ENCODE measurements at places on chromosomes 6 and 20.

GRCh38 chr20:40335901-40336351 lies 353.1 kb downstream of the MAFB start:
- DNase-seq, result no peak

DNA sequence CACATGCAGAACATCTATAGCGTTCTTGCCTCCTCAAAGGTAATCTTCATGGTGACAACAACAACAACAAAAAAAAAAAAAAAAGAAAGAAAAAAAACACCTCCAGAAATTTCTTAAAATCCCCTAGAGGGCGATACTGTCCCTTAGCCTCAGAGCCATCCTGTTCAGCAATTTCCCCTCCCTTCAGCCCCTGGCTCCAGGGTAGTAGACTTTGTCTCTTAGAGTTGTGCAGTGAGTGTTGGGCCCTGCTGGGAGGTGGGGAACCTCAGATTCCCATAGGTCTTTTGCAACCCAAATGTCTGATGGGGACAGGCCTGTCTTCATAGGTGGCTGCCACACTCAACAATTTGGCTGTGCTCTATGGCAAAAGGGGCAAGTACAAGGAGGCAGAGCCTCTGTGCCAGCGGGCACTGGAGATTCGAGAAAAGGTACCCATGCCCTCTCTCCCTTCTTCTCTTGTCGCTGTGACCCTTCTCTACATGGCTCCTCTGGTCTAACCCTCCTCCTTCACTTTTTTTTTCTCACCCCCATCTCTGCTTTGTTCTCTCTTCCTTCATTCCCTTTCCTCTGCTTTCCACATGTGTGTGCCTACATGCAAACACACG lies 6.0 kb upstream of the PTK7 start:
- DNase-seq, result no peak

DNA sequence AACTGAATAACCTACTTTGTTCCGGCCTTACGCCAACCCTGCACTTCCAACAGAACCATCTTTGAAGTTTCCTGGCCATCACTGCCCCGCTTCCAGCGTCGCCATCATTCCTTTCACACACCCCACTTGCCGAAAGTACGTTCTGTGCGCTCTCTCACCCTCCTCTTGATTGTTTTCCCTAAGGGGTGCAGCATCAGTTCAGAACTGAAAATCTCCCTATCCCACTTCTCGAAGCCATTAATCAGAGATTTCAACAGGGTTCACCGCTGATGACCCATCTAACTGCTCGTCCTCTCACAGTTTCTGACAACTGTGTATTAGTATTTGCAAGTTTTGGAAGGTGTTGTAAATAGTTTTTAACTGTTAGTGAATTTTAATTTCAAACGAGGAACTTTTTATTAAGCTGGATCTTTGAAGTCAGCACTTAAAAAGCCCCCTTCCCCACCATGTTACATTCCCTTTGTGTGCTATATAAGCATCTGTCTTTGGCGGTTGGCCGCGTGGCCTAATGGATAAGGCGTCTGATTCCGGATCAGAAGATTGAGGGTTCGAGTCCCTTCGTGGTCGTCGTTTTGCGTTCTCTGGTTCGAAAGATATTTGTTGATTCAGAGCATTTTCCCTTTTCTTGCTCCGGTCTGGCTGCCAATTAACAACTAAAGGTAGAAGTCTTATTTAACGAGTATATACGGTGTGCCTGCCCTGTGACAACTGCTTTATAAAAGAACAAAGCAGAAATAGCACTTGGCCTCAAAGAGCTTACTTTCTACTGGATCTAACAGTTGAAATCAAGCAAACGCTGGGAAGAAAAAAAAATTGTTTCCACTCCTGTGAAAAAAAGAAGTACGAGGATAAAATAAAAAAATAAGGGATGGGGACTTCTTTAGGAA lies 42.6 kb downstream of the TRIM27 start:
- DNase-seq, result peak; percentile 86

DNA sequence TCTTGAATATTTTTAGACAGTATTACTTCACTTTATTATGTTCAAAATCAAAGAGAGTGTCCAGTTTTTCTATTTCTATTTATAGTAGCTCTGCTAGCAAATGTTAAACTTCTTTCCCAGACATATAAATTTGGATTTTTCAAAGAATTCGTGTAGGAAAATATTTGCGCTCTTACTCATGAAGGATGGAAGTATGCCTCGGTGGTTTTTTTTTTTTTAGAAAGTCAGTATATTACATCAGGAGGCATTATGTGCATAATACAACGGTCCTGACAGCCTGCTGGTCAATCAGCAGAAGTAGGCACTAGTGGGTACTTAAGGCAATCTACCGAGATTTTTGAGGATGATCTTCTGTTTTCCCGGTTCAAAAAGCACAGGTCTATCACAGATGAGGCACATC lies 249.3 kb downstream of the TBX18 start:
- DNase-seq, result no peak

DNA sequence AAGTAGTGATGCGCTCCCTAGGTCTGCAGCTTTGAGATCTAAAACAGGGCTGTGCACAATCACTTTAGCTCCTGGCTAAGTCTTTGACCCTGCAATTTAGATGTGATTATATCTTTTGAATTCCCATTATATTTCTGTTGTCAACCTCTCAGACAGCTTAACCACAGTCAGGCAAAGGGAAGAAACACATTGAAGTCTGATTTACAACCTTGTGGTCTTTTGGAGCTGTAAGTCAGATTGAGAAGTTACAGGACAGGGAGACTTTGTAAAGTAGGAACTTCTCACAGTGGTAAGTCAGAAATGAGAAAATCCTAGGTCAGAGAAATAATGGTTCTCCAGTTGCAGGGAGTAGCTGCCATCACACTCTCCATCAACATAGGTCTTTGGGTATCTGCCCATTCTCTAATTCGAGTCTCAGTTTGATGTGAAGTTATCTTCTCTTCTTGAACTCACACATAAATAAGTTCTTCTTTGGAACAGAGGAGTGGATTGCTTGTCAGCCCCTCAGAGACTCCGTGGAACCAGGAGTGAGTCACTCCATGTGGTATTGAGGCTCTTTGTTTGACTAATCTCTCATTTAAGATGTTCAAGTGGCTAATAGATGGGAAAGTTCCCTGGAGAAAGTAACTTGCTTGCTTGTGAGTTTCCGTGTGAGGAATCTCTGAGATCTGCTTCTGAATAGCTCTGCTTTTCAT lies 35.0 kb upstream of the SGK1 start:
- DNase-seq, result no peak

DNA sequence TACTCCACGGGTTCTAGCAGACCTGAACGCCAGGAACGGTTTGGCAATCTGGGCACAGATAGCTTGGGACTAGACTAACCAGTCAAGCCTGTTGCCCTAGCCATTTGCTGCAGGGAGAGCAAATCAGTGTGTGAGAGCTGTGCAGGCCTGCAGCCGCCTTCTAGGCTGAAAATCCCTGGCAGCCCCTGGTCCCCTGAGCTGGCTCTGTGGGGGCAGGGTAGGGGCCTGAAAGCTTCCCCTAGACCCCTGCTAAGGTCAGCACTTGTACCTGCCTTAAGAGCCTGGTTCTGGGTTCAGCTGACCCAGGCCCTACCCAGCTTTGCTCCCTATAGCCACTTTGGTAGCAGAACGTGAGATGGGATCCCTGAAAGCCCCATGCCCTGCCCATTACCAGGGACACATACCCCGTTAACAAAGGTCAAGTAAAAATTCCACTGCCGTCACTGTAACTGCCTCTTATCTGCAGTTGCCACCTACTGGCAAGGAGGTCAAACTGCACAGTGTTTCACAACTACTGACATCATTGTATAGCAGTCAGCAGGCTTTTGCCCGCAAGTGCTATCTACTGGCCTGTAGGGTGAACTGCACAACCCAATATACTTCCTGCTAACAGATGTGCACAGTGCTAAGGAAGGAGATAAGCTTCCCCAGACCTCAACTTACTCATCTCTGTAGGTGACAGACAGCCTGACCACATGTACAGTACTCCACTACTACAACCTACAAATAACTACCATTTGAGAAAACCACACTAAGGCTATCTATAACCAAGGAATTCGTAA lies 95.1 kb upstream of the OLIG3 start:
- DNase-seq, result no peak

DNA sequence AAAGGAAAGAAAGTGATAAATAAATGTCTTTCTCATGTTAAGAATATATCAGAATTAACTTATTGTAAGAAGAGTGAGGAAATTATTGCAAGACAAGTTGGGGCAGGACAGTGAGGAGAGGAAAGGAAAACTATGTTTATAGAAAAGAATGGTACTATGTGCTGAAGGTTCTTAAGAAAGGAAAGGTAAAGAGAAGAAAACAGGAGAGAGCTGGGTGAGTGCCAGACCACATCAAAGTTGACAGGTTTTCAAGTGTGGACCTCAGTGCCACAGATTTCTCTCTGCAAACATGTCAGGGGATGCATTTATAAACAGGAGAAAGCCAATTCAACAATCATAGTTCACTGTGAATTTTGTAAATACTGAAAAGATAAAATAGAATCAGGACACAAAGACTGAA lies 439.2 kb downstream of the PKHD1 start:
- no peak for DNase-seq

- no peak for DNase-seq
Observed at GRCh38 chr6:89604653-89605052, 33.9 kb downstream of the LYRM2 start.

- DNase-seq, result no peak
Observed at GRCh38 chr20:18427214-18427613, 39.6 kb downstream of the DZANK1 start.

GRCh38 chr6:68226460-68226859 lies 408.6 kb upstream of the ADGRB3 start:
- DNase-seq, result no peak

GRCh38 chr20:56551571-56551970 lies 18.5 kb downstream of the FAM209B start:
- DNase-seq, result no peak
